ENCODE measurements at places on chromosomes 5 and 9.

- no peak for DNase-seq
These were observed 11.2 kb upstream of the COL5A1 start for GRCh38 chr9:134630393-134630790.

GRCh38 chr5:161387121-161387520 is 159.4 kb downstream of the GABRB2 start:
- no peak for DNase-seq

- peak; percentile 30 for DNase-seq
These were observed 192.2 kb downstream of the C9orf152 start for GRCh38 chr9:110015759-110016158.

- no peak for DNase-seq
These were observed 27.6 kb downstream of the TRIP13 start for GRCh38 chr5:920321-920720.

DNA sequence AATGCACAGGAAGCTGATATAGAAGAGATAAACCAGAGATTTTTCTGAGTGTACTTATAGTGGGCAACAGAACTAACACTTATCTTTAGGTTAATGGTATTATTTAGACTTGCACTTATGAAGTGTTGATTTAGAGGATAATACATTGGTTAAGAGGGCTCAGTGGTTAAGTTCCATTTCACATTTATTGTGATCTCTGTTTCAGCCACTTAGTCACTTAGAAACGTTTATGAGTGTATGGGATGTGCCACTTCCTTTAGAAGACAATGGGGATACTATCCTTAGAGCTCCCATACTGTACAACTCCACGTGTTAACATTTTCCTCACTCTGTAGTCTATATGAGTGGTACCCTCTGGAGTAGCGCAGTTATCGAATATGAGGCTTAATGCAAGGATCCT is 57.5 kb downstream of the PIP5K1B start:
- no peak for DNase-seq

DNA sequence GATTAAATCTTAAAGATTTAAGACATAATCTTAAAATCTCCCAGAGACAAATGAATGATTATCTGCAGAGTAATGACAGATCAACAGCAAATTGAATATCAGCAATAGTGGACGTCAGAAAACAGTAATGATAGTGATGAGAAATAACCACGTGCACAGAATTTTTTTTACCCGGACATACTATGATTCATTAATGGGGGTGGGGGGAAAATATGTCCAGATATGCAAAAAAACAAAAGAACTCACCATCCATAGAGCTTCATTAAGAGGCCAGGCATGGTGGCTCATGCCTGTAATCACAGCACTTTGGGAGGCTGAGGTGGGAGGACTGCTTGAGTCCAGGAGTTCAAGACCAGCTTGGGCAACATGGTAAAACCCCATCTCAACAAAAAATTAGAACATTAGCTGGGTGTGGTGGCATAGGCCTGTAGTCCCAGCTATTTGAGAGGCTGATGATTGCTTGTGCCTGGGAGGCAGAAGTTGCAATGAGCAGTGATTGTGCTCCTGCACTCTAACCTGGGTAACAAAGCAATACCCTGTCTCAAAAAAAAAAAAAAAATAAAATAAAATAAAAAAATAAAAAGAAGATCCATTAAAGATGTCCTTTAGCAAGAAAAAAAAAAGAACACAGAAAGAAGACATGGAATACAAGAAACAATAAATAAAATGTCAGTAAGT is 30.9 kb upstream of the SHOC1 start:
- DNase-seq: no peak

DNA sequence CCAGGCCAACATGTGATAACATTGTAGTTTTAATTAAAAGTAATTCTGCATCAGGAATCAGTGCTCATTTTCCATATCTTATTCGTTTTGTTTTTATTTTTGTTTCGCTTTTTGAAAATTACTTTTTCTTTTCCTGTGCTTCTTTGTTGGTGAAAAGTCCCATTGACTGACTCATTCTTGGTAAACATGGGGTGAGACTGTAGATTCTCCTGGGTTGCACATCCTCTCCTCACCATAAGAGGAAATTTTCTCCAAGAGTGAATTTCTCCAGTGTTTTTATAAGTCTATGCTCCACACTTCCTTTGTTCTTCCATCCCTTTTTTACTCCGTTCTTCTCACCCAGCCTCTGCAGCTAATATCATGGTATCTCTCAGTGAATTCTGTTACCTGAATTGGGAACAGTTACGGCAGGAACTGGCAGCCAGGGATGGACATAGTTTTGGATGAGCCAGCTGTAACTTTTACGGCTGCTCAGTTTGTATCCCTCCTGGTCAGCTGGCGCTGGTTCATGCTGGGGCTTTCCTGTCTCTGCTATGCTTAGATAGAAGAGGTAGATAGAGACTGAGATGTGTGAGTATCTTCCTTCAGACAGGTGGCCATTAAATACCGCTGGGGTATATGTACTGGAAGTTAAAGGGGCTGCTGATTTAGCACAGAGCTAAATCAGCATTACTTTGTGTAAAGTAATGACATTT is 80.0 kb downstream of the MAN2A1 start:
- no peak for DNase-seq

DNA sequence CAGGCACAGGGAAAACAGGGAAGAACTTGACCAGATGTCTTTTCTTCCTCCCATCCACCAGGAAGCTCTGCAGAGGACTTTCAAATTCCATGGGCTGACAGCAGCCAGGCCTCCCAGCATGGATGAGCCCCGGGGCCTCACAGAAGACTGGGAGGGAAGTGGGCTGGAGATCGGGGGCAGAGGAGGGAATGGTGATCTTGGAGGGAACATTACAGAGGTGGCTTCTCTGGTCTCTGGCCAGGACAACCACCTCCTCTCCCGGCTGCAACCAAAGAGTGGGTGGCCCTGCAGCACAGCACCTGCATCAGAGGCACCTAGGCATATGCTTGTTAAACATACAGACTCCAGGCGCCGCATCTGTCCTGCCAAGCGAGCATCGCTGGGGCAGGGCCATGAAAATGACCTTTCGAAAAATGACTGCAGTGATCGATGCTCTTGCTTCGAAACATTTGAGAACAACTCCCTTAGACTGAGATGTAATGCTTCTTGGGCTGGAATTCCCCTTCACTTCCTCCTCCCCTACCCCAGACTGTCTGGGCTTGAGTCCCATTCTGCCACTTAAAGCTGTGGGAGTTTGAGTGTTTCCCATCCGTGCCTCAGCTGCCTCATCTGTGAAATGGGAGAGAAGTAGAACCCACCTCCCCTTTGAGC is 68.7 kb upstream of the UNC5A start:
- no peak for DNase-seq

DNA sequence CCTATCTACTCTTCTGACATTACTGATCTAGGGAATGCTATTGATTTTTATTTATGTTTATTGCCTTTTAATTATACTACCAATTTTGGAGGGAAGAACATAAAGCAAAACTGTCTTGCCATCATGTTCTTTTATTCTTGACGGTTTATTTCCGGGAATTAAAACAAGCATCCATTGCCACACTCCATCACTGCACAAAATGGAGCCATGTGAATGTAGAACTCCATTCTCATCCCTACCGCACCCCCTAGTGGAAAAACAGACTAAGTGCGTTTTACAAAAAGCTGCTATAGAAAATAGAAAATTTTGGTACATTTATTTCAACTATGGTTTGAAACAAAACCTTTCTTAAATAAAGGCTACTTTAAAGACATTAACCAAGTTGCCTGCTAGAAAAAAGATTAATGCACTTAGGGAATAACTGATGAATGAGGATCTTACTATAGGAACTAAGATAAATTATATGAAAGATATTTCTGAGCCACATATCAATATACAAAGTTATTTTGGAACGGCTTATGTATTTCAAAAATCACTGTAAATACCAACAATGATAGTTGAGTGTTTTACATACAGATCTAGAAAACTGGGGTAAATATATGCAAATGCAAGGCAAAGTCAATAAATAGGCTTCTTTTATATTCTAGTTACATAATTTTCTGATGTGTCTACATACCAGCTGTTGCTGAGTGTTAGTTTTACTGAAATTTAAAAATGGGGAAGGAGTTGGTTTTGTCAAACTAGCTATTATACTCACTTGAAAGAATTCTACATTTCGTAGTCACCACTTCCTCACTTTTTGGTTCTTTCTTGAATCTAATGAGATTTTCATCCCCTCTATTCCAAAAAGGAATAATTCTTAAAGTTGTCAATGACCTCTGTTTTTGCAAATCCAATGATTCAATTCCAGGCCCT is 26.5 kb downstream of the OXCT1 start:
- DNase-seq: peak; percentile 59

DNA sequence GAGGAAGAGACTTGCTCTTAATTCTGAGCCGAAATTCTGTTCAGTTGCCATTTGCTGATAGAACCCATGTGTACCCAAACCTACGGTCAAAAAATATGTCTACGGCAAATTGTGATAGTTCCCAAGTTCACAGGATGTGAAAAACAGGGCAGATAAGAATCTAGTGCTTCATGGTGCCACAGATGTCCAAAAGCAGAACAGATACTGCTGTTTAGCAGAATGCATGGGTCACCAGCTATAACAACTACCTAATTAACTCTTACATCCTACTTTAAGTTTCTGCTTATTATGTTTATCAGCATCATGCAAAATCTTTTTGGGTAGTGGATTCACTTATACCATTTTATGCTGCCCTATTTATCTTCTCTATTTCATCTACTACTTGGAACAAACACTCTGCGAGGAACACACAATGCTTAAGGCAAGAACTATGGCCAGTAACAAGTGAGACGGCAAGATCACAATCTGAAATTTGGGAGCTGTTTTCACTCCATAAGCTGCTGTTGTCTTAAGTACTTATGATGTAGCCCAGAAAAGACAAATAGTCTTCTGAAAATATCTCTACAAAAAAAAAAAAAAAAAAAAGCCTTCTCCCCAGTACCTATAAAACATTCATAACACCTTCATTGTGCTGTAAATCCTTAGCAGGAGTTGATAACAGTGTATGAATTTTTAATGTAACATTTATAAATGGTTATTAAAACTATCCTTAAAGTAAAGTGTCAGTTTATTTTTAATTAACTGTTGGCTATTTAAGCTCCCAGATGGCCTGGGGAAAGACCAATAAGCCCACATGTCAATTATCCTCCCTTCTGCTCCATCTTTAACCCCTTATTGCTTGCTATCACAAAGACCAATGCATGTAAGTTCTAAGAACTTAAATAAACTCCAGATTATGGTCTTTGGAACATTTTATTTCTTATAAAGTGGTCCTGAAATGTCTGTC is 232.3 kb downstream of the TLR4 start:
- DNase-seq: peak; percentile 61

GRCh38 chr5:90528601-90529193 is 687 bp downstream of the LYSMD3 start:
- DNase-seq: peak; percentile 67

GRCh38 chr9:133619791-133620190 is 10.6 kb upstream of the FAM163B start:
- DNase-seq: no peak

- peak; percentile 65 for DNase-seq
These were observed 341.0 kb downstream of the EBF1 start for GRCh38 chr5:158758675-158759074.

- no peak for DNase-seq
These were observed 142.9 kb downstream of the ATPSCKMT start for GRCh38 chr5:10106806-10107205.

DNA sequence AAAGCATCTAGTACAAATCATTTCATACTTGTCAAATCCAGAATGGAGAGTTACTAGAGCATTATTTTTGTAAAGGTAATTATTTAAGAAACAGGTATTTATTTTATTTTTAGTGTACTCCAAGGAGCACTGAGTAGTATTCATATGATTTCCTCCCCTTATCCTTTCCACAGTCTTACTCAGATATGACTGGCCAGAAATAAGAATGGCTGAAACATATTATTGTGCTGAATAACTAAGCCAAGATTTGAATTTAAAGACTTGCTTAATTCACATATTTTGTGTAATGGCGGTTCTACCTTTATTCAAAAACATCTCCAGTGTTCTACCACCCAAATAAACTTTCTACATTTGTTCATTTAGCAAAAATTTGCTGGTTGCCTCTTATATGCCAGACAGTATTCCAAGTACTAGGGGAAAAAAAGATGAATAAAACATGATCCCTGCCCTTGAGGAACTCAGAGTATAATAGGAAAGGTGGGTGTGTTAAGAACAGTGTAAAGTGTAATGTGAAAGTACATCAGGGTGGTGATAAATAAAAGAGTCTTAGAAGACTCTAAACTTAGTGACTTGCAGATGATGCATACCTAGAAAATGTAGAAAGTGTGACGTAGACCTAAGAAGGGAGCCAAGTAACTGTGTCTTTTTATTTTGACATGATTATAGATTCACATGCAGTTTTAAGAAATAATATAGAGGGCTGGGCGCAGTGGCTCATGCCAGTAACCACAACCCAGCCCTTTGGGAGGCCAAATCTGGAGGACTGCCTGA is 110.4 kb upstream of the GRHPR start:
- no peak for DNase-seq

DNA sequence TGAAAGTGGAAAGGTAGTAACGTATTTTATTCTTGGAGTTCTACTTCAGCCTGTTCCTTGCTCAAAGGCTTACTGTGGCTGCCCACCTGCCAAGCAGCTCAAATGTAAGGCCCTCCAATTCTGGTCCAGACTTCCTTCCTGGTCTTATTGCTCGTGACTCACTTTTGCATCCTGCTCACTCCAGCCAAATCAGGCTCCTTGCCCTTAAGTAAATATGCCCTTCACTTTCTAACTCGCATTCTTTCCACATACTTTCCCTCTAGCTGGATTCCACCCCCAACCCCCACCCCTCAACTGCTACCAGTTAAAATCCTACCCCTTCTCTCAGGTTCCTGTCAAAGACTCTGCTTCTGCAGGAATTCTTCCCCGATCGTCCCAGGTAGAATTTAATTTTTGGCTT is 96.6 kb downstream of the GALNT10 start:
- peak; percentile 74 for DNase-seq

DNA sequence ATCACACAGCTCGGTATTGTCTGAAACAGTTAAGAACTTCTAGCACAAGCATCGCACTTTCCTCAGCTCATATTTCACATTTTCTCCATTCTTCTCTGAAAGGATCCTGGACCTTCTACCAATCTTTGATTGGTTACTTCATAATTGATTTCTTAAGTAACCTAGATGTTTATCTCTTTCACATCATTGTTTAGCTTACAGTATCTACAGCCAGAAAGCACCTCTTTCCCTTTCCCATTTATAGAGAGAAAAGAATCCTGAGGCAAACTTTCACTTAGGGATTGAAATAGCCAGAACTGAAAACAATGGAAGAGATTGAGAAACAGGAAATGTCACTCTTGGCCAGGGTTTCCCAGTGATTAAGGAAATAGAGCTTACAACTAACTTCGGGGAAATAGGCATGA is 2.5 kb downstream of the IL33 start:
- DNase-seq: peak; percentile 64

GRCh38 chr9:133506653-133507038 is 18.1 kb downstream of the MYMK start:
- peak; percentile 79 for DNase-seq

Measured in muscle of leg (tissue), 16 donors.